ENCODE measurements at places on chromosomes 11 and 22.

DNA sequence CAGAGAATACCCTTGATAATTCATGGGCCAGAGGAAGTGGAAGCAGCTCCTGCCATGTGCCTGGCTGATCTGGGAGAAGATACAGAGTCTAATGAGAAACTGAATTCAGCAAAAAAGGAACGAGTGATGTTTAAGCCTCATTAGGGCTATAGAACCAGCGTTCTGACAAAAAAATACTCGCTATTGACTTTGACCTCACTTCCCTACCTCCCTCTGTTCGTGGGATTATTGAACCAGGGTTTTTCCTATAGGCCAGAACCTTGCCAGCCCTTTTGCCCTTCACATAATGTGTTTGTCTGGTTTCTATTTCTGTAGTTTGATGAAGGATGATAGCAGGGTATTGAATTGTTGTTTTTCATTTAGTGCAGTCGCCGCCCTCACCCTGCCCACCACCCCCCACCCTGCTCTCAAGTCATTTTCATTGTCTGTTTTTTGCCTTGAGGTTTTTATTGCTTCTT is 7.6 kb upstream of the RBFOX2 start:
- DNase-seq, result no peak

DNA sequence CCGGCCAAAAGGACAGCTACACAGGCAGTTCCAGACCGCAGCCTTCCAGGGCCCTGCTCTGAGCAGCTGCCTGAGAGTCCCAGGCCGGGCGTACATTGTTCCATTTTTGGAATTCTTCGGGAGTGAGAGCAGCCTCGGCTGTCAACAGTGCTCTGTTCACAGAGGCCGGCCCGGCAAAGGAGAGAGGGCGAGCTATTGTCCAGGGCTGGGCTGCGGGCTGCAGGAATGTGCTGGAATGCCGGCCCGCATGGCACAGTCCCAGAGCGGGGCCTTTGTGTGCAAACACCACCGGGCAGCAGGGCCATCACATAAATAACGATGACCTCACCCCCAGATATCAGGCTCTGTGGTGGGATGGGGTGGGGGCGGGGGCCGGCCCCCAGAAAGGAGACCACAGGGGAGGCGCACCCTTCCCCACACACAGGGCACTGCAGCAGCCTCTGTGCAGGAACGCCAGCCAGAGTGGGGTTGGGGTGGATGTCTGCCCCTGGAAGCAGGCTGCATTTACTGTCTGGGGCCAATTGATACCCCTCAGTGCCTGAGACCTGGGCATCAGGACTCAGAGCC is 15.8 kb downstream of the LINC01488 start:
- no peak for DNase-seq

DNA sequence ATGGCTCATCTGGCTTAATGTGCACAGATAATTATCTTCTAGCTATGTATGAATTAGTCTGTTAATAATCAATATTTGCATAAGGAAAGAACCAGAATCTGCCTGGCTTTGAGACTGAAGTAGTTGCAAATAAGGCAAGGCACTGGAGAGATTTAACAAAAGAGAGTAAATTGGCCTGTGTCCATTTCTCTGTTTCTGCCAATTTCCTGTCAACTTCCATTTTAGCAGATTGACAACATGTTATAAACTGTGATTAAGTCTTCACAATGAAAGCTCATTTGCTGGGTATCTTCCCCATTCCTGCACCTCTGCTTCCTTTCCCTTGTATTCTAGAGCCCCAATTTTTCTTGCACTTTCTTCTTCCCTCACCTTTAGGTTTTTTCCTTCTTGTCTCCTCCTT is 5.3 kb upstream of the TMEM123 start:
- no peak for DNase-seq

DNA sequence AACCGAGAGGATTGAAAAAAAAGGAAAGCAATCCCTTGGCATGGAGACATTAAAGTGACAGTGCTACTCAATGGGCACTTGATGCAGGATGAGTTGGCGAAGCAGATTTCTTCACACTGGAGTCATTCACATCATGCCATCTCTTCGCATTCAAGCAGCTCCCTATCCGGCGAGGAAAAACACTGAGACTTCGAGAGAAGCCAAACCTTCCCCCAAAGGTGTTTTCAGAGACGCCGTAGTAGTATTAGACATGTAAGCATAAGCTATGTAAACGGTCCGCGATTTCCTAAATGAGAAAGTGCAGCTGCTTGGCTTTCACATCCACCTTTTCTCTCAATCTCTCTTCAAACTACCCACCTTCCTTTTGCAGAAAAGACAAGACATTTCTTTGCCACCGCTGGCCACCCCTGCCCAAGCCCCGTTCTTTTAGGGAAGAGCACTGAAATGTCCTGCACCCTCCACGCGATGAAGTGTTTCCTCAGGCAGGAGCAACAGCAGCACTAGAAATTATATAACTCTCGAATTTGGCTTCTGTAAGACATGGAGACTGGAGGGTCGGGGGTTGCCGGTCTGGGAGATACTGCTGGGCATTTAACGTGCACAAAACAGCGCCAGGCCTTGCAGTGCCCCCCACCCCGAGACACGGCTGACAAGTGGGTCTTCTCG is at the start of gene DLG2:
TSS of gene DLG2 (minus strand) at position 13 of the 666 bp plus-strand sequence.
- no peak for DNase-seq

DNA sequence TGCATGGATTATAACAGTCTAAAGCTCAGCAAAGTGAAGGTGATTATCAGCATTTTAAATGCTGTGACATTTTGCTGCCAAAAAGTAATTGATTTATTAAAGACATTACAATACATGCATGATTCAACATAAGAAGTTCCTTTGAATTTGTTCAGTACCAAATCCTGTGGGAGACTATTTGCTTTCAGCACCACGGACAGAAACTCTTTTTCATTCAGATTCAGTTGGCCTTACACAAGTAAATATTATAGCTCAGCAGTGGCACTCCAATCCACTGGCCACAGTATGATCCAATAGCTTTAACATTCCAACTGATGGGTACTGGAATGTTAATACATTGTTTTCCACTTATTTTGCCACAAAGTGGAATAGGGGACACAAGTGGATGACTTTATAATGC is 806.7 kb downstream of the NTM start:
- no peak for DNase-seq

GRCh38 chr11:67287355-67288197 is 1.5 kb upstream of the ANKRD13D start:
- DNase-seq, result no peak

- no peak for DNase-seq
These were observed 113.6 kb downstream of the KCNQ1 start for GRCh38 chr11:2558397-2558796.

- no peak for DNase-seq
These were observed 41.7 kb downstream of the MOB2 start for GRCh38 chr11:1444823-1445422.

GRCh38 chr22:24440718-24441405 is 13.5 kb downstream of the ADORA2A start:
- DNase-seq, result no peak

DNA sequence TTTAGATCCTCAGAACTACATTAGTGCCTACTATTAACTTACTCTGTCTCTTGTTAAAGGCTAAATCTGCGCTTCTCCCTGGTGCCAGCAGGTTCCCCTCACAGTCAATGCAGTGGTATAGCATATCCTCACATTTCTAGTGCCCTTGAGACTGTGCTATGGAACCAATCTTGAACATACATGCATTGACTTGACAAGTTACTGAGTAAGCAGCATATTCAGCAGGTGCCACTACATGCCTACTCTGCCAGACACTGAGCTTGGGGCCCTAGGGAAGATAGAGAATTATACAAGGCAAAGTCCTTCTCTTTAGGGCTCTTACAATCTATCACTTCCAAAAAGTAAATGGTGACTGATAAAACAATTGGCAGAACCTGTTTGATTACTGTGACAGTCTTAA is 3.2 kb downstream of the FUT4 start:
- no peak for DNase-seq

GRCh38 chr22:50034126-50035081 is 21.8 kb upstream of the IL17REL start:
- DNase-seq, result no peak

GRCh38 chr11:19633276-19633675 is 79.4 kb upstream of the NAV2 start:
- no peak for DNase-seq

DNA sequence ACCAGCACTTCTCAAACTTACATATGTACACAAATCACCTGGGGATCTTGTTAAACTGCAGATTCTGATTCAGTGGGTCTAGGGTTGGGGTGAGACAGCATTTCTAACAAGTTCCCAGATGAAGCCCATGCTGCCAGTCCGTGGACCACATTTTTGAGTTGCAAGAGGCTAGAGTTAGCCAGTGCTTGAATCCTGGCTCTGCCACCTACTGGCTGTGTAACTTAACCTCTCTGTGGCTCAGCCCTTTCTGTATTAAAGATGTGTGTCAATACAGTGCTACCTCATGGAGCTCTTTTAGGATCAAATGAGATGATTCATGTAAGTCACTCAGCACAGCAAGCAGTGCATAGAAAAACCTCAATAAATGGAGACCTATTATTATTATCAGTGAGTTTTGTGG is 90.2 kb upstream of the ISX start:
- no peak for DNase-seq

DNA sequence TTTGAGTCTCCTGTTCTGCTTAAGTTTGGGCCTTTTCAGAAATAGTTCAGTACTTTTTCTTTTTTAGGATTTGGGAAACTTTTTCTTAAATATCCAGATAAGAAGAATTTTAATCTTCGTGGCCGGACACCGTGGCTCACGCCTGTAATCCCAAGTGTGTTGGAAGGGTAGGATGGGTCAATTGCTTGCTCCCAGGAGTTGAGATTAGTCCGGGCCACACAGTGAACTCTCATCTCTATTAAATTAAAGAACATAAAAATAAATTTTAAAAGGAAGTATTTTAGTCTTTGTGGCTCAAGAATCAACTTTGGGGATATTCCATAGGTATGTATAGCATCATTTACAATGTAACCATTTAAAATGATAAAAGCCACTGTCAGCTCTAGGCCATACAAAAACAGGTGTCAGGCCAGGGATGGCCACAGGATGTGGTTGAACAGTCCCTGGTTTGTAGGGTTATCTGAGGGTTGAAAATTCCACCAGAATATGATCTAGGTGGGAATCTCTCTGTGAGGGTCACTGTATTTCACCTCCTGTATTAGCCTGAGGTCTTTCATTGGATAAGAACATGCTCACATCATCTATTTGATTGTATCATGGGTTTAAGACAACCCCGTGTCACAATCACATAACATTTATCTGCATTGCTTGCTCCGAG is 115.6 kb downstream of the GGTLC2 start:
- DNase-seq, result no peak

DNA sequence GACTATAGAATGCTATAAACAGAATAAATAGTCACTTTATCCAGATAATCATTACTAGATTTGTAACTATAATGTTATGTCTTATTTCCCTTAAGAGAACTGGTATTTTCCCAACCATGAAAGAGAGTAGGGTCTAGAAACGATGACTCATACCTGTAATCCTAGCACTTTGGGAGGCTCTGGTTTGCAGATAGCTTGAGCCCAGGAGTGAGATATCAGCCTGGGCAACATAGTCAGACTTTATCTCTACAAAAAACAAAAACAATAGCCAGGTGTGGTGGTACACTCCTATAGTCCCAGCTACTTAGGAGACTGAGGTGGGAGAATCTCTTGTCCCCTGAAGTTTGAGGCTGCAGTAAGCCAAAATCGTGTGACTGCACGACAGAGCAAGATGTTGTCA is 30.9 kb downstream of the OR52A5 start:
- DNase-seq, result no peak

DNA sequence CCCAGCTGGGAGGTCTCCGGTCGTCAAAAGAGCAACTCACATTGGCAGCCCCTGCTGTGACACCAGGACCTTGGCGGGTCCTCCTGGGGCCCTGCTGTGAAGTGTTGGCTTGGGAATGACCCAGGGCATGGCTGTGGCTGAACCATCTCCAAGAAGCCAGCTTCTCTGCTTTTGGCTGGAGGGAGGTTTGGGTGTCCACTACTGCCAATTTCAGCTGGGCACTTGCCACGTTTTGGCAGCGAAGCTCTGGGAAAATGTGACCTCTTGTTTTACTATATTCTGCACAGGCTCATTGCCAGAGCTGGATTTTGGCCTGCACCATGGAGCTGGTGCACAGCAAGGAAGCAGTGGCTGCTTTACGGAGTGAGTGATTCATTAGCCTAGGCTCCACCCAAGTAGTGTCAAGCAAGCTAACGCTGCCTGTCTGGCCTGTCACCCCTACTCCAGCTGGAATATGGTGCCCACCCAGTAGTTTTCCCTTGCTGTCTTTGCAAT is 24.3 kb upstream of the SMCO4 start:
- no peak for DNase-seq

DNA sequence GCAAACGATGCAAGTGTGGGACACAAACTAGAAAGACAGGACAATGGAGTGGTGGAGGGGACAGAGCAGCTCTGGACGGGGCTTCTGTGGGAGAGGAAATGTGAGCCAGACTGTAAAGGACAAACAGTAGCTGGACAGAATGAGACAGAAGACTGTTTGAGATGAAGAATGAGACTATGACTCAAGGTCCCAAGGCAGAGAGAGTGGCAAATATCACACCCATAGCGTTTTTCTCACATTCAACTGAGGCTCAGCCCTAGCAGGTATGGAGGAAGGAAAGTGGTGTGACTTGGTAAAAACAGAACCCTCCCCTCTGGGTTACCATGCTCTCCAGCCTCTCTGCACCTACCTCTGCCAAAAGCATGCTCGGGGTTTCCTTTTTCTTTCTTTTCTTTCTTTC is 96.5 kb downstream of the RPL27A start:
- no peak for DNase-seq

DNA sequence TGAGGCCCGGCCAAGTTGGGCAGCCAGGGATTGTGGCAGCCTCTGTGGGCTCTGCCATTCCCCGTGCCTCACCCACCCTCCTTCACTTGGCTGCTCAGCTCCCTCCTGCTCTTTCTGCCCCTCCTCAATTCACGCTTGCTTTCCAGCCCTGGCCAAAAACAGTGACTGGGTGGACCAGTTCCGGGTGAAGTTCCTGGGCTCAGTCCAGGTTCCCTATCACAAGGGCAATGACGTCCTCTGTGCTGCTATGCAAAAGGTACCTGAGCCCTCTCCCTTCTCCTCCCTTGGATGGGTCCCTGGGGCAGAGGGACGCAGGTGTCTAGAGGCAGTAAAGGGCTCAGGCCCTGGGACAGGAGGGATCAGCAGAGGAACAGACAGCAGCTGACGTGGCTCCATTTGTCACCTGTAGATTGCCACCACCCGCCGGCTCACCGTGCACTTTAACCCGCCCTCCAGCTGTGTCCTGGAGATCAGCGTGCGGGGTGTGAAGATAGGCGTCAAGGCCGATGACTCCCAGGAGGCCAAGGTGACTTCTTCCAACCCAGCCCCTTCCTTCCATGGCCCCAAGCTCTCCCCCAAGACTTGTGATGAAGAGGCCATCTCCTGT is 2.7 kb downstream of the FREY1 start:
- no peak for DNase-seq

GRCh38 chr22:50434849-50435248 is 40.0 kb downstream of the SBF1 start:
- no peak for DNase-seq

DNA sequence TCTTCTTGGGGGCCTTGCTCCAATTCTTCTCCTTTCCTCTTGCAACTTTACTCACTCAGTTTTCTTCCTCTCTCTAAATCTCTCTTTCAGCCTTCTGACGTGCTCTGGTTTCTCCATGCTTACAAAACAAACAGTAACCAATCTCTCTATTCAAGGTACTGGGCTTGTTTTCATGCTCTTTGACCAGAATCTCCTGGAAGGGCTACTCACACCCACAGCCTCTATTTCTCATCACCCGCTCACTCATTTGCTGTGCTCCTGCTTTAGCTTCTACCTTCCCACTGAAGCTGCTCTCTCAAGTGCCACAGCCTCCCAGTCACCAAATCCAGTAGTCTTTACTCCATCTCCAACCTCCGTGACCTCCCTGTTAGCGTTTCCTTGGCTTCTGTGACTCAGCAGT is 60.4 kb downstream of the SERGEF start:
- DNase-seq, result no peak

- DNase-seq, result no peak
These were observed 219.5 kb downstream of the SOX6 start for GRCh38 chr11:16136792-16137390.

Data from KG1 (cell line).